GM23248 (cell line): ENCODE measurements at places on chromosomes 3 and 15. TPM values are rescaled to one million over a fixed set of nuclear protein-coding genes. Genes with fewer than 3 reads are reported as not detected.

DNA sequence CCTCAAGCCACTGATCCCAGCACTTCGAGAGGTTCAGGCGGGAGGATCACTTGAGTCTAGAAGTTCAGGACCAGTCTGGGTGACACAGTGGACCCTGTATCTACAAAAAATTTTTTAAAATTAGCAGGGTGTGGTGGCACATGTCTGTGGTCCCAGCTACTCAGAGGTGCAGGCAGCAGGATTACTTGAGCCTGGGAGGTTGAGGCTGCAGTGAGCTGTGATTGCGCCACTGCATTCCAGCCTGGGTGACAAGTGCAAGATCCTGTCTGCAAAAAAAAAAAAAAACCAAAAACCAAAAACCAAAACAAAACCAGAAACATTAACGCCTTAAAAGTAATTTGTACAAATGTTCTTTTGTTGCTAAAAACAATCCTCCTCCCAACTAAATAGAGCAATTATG lies 27.9 kb upstream of the SLC12A8 start:
- peaks cover 4% of the 10 kb centered on the region; the same call in 1 of the 2 replicates for H3K36me3 ChIP-seq
- H3K4me3 ChIP-seq: no peak overlapping the region
- no peaks in the 10 kb centered on the region for H3K27me3 ChIP-seq
- H3K27ac ChIP-seq: peak overlapping the region; percentile 20
- DNase-seq: peak; percentile 49
- H3K4me1 ChIP-seq: peaks cover 29% of the 10 kb centered on the region

DNA sequence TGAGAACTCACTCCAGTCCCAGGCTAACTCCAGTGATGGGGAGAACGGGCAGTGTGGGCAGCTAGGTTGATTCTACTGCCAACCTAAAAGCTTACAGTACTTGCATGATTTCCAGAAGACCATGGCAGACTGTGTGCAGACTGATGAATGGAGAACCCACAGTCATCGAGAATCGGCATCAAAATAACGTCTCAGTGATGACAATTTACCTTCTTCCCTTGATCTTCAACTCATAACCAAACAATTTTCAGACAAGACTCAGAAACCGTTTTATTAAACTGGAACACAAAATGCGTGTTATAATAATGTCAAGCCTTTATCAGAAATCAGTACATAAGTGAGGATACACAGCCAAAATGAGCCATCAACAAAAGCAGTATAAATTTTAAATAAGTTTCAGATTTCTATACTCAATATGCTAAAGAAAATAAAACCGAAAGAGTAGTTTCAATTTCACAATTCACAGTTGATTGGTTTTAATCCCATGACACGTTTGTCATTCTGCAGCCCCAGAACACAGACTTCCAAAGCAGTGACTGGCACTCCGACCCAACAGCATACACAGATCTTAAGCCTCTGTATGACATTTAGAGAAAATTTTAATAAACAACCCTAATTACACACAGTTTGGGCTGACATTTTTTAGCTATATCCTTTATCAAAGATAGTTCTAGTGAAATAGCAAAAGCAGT lies 54.5 kb downstream of the ZMAT3 start:
- DNase-seq: peak; percentile 14
- H3K27ac ChIP-seq: no peak overlapping the region
- peaks cover 16% of the 10 kb centered on the region for H3K36me3 ChIP-seq
- H3K27me3 ChIP-seq: no peaks in the 10 kb centered on the region
- H3K4me3 ChIP-seq: no peak overlapping the region

DNA sequence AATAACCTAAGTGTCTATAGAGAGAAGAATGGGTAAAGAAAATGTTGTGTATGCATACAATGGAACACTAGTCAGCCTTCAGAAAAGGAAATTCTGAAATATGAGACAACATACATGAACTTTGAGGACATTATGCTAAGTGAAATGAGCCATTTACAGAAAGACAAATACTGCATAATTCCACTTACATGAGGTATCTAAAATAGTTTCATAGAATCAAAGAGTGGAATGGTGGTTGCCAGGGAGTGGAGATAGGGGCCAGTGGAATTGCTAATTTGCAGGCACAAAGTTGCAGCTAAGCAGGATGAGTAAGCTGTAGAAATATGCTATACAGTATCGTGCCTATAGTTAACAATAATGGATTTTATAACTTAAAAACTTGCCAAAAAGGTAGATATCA lies 779.6 kb upstream of the ARPP21 start:
- no peaks in the 10 kb centered on the region for H3K4me1 ChIP-seq
- DNase-seq: no peak
- H3K27ac ChIP-seq: no peak overlapping the region
- H3K27me3 ChIP-seq: no peaks in the 10 kb centered on the region

- no peaks in the 10 kb centered on the region for H3K4me1 ChIP-seq
- H3K27ac ChIP-seq: no peak overlapping the region
- H3K27me3 ChIP-seq: no peaks in the 10 kb centered on the region
- H3K36me3 ChIP-seq: peaks cover 52% of the 10 kb centered on the region
- no peak overlapping the region for H3K4me3 ChIP-seq
These were observed 156.6 kb downstream of the MEIS2 start for GRCh38 chr15:36943508-36944361.

- H3K36me3 ChIP-seq: no peaks in the 10 kb centered on the region
- no peaks in the 10 kb centered on the region for H3K4me1 ChIP-seq
- no peaks in the 10 kb centered on the region for H3K27me3 ChIP-seq
- no peak for DNase-seq
These were observed 43.3 kb downstream of the ZPLD1 start for GRCh38 chr3:102478160-102478559.

GRCh38 chr3:58217209-58217811 lies 6.5 kb upstream of the DNASE1L3 start:
- DNase-seq: peak; percentile 78
- H3K27ac ChIP-seq: no peak overlapping the region
- H3K4me1 ChIP-seq: no peaks in the 10 kb centered on the region
- no peaks in the 10 kb centered on the region for H3K36me3 ChIP-seq
- no peak overlapping the region for H3K4me3 ChIP-seq
- peaks cover 4% of the 10 kb centered on the region; the same call in 1 of the 2 replicates for H3K27me3 ChIP-seq

GRCh38 chr15:98807262-98807661 lies 158.9 kb downstream of the IGF1R start:
- H3K4me1 ChIP-seq: peaks cover 16% of the 10 kb centered on the region
- H3K27ac ChIP-seq: peak overlapping the region; percentile 50
- no peak overlapping the region for H3K4me3 ChIP-seq
- no peaks in the 10 kb centered on the region for H3K36me3 ChIP-seq

- peak overlapping the region; percentile 34 for H3K27ac ChIP-seq
- H3K4me3 ChIP-seq: no peak overlapping the region
- no peaks in the 10 kb centered on the region for H3K4me1 ChIP-seq
- no peaks in the 10 kb centered on the region for H3K36me3 ChIP-seq
These were observed 263.8 kb downstream of the TBC1D5 start for GRCh38 chr3:17478673-17479072.

DNA sequence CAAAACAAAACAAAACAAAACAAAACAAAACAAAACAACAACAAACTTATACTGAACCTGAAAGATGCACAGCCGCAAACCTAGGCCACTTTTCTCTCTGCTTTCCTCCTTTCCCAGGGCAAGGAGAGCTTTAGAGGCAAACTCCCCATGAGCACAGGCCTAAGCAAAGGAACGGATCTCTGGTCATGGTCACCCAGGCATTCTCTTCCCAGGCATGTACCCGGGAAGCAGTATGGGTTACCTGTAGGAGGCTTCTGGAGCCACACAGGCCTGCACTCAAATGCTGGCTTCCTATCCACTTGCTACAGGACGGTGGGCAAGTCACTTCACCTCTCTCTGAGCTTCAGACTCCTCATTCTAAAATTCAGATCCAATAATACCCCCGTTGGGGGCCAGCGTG lies 171.8 kb downstream of the SMAD6 start:
- no peak for DNase-seq
- H3K4me1 ChIP-seq: peaks cover 9% of the 10 kb centered on the region
- H3K4me3 ChIP-seq: no peak overlapping the region
- no peaks in the 10 kb centered on the region for H3K27me3 ChIP-seq
- no peaks in the 10 kb centered on the region for H3K36me3 ChIP-seq

- no peak overlapping the region for H3K27ac ChIP-seq
- no peaks in the 10 kb centered on the region; the same call in 1 of the 2 replicates for H3K27me3 ChIP-seq
- no peak overlapping the region for H3K4me3 ChIP-seq
- peak; percentile 60 for DNase-seq
These were observed 74.8 kb downstream of the SCN5A start for GRCh38 chr3:38574411-38575278.

DNA sequence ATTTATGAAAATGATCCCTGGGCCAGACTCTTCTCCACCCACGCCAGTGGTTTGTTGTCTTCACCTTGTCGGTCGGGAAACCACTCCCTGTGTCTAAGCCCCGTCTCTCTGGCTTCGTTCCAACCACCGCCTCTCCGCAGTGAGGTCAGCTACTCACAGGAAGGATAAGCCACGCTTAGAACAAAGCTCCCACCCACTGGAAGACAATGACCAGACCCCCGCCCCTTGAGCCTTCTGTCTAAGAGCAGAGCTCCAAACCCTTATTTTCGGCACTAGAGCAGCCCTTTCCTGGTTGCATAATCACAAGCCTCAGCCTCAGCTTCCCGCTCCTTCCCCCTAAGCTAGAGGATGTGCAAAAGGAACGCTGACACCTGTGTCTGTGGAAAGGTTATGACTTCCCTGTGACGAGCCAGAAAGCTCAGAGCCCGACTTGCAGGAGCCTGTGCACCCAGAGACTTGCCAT lies 114.9 kb upstream of the MEF2A start:
- H3K27ac ChIP-seq: no peak overlapping the region
- DNase-seq: peak; percentile 52
- no peaks in the 10 kb centered on the region for H3K27me3 ChIP-seq
- no peak overlapping the region for H3K4me3 ChIP-seq
- H3K4me1 ChIP-seq: peaks cover 25% of the 10 kb centered on the region
- no peaks in the 10 kb centered on the region for H3K36me3 ChIP-seq

SMCO1 gene
- total RNA-seq: not detected in 2 replicates

DPPA2 gene
- total RNA-seq: not detected in 2 replicates

KLHL40 gene
- not detected in 2 replicates for total RNA-seq

SEMA3B gene
- total RNA-seq: 8.8 and 13.3 TPM in 2 replicates
